HEK293T (cell line): ENCODE measurements at places on chromosomes 6 and 20.

GRCh38 chr6:151089978-151090377 is 149.8 kb upstream of the AKAP12 start:
- no peak for DNase-seq

- peak; percentile 63 for DNase-seq
These were observed 91.1 kb upstream of the OPRM1 start for GRCh38 chr6:153947808-153948447.

GRCh38 chr6:167996424-167997199 is 859 bp upstream of the KIF25 start:
- no peak for DNase-seq

DNA sequence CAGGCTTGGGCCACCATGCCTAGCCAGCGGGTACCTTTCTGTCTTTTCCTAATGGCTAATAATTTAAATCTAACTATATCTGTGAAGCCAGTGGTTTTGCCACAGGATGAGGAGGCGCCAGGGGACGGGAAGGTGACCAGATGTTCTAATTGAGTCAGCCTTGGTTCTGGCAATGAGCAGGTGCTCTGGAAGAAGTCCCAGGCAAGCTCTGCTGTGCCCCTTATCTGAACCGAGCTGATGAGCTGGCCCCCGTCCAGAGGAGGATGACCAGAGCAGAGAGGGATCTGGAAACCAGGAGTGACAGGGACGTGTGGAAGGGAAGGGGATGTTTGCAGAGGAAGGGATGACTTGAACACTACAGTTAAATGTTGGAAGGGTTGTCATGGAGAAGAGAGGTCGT is 46.7 kb downstream of the SLC35D3 start:
- no peak for DNase-seq

DNA sequence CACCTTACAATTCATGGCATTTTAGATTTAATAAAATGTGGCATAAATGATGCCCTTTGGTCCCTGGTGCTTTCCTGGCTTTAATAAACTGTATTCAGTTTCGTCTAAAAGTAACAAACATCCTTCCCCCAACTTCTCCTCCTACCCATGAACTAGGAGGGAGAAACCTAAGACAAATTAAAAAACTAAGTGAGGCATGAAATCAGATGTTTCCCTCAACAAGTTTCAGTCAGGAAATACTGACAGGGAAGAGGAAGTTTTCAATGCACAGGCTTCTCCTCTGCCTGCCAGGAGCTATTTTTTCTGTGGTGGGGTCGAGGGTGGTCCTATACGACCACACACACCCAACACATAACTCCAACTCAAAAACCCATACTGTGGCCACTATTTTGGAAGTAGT is 10.0 kb downstream of the HBS1L start:
- DNase-seq = no peak

- no peak for DNase-seq
These were observed 178.6 kb upstream of the RAB32 start for GRCh38 chr6:146364816-146365594.
